IMR-90 (cell line): ENCODE measurements at places on chromosomes 3 and 15. TPM values are rescaled to one million over a fixed set of nuclear protein-coding genes. Genes with fewer than 3 reads are reported as not detected.

- H3K27me3 ChIP-seq: no peaks in the 10 kb centered on the region
- H3K36me3 ChIP-seq: no peaks in the 10 kb centered on the region
- DNase-seq: peak; percentile 29
- H3K4me1 ChIP-seq: peaks cover 3% of the 10 kb centered on the region; the same call in 1 of the 2 replicates
- peak overlapping the region; percentile 97 for H3K4me3 ChIP-seq
- H3K27ac ChIP-seq: no peak overlapping the region; the same call in 1 of the 2 replicates
Measured at GRCh38 chr3:38455639-38456430, 2.1 kb downstream of the ACVR2B start.

GRCh38 chr15:48922046-48922445 is 41.7 kb downstream of the SHC4 start:
- peaks cover 2% of the 10 kb centered on the region for H3K4me1 ChIP-seq
- H3K27ac ChIP-seq: no peak overlapping the region
- no peak overlapping the region for H3K4me3 ChIP-seq
- no peaks in the 10 kb centered on the region for H3K36me3 ChIP-seq

Gene SEMA3G
- not detected in 2 replicates for total RNA-seq

DNA sequence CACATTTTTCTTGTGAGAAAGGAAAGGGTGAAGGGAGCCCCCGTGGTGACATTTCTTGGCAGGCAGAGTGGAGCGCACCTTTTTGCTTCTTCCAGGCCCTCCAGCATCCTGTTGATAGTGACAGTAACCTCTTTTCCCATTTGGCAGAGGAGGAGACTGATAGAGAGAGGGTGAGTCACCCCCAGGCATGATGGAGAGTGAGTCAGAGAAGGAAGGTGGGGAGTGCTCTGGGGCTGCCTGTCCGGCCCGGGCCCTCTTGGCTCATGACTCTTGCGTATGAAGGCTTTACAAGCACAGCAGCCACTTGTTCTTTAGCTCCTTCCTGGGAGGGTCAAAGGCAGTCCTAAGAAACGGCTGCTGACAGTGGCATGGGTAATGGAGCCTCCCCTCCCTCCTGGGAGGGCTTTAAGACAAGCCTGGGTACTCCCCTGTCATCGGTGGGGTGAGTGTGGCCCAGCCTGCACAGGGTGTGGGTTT is 16.0 kb downstream of the ANKRD63 start:
- H3K4me1 ChIP-seq: peaks cover 15% of the 10 kb centered on the region
- H3K27ac ChIP-seq: peak overlapping the region; percentile 41
- peak; percentile 97 for DNase-seq
- no peaks in the 10 kb centered on the region for H3K36me3 ChIP-seq
- H3K27me3 ChIP-seq: no peaks in the 10 kb centered on the region

GRCh38 chr3:21020681-21021080 is 730.3 kb downstream of the ZNF385D start:
- no peaks in the 10 kb centered on the region for H3K4me1 ChIP-seq
- no peaks in the 10 kb centered on the region for H3K27me3 ChIP-seq
- H3K36me3 ChIP-seq: no peaks in the 10 kb centered on the region
- no peak overlapping the region for H3K27ac ChIP-seq
- no peak for DNase-seq
- H3K4me3 ChIP-seq: no peak overlapping the region

GRCh38 chr3:38458796-38459498 is 5.3 kb downstream of the ACVR2B start:
- H3K27ac ChIP-seq: no peak overlapping the region
- no peaks in the 10 kb centered on the region for H3K27me3 ChIP-seq
- peaks cover 3% of the 10 kb centered on the region; the same call in 1 of the 2 replicates for H3K4me1 ChIP-seq
- no peak overlapping the region for H3K4me3 ChIP-seq
